ENCODE measurements at places on chromosomes 1 and 21.

- DNase-seq, result no peak
These were observed 94.7 kb upstream of the ERRFI1 start for GRCh38 chr1:8120693-8121260.

GRCh38 chr1:160836981-160837557 lies 25.6 kb downstream of the CD244 start:
- no peak for DNase-seq

DNA sequence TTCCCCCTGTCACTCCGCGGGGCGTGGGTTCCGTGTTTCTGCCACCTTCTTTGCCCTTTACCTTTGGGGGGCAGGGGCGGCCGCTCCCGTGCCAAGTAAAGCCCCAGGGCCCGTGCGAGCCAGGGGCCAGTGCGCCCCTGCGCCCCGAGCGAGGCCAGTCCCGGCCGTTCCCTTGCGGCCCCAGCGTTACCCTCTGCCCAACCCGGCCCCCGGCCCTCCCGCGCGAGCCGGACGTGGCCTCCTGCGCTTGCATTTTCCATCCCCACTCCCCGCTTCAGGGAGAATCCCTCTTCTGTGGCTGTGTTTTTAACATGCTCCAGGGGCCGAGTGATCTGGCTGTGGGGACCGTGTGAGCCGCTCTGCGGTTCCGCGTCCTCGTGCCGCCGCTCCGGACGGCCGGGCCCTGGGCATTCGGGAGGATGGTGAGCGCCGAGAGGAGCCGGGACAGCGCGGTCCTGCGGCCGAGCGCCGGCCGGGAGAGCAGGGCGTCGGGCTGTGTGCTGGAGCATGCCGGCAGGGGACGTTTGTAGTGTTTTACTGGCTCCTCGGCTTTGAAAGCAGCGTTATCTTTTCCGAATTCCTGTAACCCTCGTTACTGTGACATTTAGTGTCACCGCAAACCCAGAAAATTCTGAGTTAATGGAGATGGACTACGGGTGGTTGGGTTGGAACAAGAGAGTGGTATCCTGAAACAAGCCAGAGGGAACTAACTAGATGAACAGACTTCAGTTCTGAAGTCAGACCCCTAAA lies 1.0 kb downstream of the GALNT2 start:
- DNase-seq, result no peak

DNA sequence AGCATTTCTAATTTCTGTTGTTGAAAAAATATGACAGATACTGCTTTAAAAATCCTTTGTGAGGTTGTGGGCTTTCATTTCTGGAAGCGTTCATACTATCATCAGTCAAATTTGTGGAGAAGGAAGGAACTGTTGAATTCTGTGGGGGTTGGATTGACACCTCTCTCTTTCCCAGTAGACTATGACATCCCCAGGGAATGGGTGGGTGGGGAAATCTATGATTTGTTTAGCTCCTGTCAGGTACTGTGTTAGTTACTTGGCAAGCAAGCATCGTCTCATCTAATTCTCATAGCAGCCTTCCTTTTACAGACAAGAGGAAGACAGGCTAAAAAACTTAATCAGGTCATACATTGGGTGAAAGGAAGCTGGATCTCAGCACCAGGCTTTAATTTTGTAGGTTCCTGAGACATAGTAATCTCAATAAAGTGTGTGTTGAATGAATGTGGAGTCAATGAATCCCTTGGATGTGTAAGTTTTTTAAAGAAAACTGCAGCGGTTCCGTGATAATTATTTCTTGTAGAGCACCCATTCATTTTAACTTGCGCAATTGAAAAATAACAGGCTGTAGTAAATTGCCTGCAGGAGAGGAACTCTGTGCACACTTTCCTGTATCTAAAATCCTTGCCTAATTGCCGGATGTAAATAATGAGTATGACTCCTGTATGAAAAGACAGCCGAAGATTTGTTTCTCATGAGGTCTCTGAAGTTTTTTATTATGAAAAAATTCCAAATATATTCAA lies 60.6 kb downstream of the MYOM3 start:
- no peak for DNase-seq

DNA sequence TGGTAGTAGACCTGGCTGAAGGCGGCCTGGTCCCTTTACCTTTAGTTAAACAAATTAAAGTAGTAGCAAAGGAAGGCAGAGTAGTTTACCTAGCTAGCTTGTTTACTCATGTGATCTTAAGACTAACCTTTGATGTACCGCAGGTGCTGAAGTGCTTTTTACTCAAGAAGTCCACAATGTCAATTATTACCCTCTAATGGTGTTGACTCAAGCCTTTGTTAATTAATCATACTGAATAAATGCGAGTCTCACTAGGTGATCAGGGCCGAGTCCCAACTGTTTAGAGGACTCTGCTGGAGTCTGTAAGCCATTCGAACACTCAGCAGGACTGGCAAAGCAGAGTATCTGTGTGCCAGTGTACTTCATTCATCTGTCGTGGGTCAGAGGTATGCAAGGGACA lies 381.1 kb upstream of the NCAM2 start:
- DNase-seq, result no peak
